ENCODE measurements at places on chromosomes 3 and 15.
A peak's percentile ranks its signal among the peaks of the same experiment; 100 is the strongest.

DNA sequence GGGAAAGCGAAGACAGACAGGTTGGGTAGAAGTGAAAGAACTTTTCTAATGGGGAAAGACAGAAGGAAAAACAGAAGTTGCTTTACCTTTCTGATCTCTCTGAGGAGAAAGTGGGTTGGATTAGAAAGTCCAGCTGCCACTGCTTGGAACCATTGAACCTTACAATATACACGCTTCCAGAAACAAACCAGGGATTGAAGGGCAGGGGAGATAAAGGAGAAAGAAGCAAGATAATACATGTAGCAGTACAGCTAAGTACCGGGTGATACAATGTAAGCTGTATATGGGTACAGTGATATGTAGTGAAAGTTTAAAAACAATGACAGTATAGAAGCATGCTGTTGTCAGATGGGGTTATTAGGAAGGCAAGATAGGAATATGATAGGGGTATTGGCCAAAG is 684.4 kb downstream of the AGBL1 start:
- ATAC-seq, result no peak

- ATAC-seq, result no peak
These were observed 3.3 kb upstream of the HES1 start for GRCh38 chr3:194132465-194133286.

DNA sequence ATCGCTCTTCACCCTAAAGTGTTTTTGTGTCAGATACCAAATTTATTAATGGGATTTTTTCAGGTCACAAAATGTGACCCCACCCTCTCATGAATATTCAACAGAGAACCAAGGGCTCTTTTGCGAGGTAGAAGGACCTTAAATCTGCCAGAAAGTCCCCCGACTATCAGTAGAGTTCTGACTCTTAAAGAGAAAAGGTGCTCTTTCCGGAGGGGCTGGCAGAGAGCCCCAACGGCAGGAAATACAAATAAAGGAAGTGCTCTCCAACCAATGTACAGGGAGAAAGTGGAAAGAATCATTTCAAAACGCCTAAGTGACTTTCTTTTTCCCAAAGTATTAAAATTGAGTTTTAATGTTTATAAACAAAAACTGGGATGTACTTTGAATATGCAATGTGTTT is 517.2 kb downstream of the FOXP1 start:
- ATAC-seq, result no peak

DNA sequence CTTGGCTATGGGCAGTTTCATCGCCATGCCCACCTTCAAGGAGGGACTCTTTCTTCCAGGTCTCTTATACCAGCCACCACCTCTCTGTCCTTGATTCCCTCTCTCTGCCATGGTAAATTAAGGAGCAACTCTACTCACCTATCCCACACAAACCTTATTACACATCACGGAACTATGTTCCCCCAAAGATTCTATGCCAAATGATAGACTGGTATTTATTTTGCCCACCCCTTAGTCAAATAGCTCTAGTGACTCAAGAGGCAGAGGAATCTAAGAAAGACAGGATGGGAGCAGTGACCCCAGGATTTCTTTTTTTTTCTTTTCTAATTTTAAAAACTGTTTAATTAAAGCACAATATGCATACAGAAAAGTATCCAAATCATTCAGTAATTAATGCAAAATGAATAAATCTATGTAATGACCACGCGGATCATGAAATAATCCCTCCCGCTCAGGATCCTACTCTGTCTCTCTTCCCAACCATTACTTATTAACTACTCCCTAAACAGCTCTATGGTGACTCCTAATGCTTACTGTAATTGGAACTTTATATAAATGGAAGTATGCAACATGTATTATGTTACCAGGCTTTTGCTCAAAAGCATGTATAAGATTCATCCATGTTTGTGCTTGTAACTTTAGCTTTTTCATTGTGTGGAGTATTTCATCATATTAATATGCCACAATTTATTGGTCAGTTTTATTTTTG is 410.8 kb upstream of the RASGRP1 start:
- ATAC-seq, result no peak

DNA sequence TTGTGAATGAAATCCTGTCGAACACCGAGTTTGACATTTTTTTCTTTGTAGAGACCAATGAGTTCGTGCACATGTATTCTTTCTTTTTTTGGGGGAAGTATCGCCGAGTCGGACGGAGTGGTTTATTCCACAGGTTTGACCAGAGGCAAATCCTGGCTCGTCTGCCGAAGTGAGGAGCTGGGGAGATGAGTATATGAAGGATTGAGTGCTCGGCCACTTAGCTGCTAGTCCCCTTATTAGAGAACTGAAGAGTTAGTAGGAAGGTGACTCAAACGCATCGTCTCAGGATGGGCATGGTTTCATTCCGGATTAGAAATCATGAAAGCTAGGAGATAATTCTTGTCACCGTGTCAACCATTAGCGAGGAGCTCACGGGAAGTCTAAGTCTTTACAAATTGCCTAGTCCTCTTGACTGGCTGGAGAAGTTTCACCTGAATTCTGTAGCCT is 154.7 kb upstream of the GOLIM4 start:
- ATAC-seq, result no peak

GRCh38 chr3:38579551-38580449 is 69.7 kb downstream of the SCN5A start:
- ATAC-seq, result no peak

DNA sequence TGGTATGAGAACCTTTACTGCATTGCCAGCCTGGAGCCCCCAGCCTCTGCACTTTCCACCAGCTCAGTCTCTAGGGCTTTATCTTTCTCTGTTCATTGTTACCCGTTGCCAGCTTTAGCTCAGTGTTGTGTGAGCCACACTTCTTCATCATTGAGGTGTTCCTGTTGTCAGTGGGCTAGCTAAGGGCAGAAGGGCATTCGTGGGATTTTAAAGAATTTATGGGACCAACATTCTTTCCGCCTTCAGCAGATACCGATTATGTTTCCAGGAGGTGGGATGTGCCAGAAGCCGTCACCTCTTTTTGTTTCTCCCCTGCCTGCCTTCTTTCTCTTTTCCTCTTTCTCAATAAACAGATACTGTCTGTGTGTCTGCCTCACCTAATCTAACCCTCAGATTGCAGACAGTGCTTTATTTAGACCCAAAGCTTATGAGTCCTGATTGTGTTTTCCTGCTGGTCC is 64.5 kb downstream of the PGPEP1L start:
- peak; percentile 39 for ATAC-seq

DNA sequence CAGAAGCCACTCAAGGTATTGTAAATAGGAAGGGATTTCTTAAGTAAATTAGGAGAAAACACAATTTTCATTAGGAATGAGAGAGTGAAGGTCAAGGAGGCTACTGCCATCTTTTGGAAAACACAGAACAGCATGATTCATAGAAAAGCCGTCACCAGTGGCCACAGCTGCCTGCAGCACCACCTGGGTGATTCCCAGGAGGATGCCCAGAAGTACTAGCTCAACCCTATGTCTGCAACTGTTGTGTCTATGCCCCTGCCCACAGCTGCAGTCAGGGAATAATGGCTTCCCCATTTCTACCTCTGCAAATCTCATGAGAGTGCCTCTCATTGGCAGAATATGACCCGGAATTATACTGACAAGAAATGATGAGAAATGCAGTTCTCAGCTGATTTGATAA is 300.0 kb downstream of the IGSF11 start:
- no peak for ATAC-seq

GRCh38 chr3:83122774-83123350 is 1361.4 kb upstream of the GBE1 start:
- no peak for ATAC-seq

- no peak for ATAC-seq
These were observed 9.5 kb downstream of the SYNPR start for GRCh38 chr3:63287610-63288009.

GRCh38 chr3:159488602-159489001 is 500.0 kb upstream of the IL12A start:
- no peak for ATAC-seq

DNA sequence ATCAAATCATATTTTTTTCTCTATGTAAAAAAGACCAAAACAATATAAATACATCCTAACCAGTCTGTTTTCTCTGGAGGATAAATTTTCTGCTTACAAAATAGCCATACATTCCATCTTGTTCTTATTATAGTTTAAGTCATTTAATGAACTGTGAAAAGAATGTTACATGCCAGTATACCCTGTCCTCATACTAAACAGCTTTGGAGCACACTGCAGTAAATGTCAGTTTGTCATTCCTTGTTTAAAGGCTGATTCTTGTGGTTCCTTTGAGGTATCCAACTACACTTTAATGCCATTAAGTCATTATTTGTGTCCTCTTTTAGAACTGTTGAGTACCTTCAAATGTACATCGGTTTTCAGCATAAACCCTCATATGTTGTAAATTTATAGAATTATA is 52.7 kb upstream of the DCBLD2 start:
- ATAC-seq, result peak; percentile 46

DNA sequence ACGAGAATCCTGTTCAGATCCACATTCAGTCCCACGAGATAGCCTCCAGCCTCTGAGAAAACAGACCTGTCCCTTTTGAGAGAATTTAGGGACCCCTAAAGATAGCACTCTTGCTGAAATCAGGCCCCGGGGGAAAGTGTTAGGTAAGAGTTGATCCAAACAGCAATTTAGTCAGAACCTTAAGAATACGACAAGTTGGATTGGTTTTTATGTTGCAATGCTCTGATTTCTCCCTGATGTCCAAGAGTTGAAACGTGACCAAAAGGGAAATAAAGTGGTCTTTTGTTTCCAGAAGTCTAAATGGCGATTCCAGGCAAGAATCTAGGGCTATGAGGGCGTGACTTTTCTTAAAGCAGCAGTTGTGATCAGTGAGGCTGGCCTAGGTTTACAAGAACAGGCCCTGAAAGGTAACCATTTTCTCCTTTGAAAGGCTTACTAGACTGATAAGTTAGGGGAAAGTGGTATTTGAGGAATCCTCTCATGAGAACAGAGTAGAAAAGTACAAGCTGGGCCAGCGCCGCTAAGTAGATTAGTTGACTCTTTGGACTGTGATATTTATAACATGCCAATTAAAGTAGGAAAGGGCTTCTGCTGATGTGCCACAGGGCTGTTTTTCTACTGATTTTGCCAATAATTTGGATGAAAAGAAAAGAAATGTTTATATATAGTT is 4.9 kb downstream of the MAN2A2 start:
- no peak for ATAC-seq

DNA sequence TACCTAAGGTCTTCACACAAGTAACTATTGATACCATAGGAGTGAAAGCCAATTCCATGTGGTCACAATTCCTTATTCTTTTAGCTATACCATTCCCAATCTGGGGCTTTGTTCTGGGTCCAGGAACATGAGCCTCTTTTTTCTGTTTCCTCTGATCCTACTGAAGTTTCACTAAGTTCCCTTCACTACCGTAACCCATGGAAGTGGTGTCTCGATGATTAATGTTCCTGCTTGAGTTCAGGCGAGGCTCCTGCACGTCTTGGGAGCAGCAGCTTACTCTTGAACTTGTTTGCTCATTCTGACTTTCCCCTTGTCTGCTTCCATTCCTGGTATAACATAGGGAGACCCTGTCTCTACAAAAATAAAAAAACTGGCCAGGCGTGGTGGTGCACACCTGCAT is 23.6 kb downstream of the ZNF592 start:
- no peak for ATAC-seq

DNA sequence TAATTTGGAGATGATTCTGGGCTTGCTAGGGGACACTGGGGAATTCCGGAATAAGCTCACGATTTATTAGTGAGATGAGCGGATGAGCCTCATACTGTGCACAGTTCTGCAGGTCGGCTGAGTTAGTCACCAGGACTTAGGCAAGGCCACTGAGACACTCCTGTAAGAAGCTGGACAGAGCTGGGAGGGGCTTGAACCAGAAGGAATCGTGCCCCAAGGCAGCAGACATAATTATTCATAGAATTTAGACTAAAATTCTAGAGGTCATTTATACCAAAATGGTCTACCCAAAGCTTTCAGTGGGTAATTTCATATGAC is 121.4 kb downstream of the VGLL4 start:
- no peak for ATAC-seq

- peak; percentile 59 for ATAC-seq
These were observed 577.7 kb downstream of the MECOM start for GRCh38 chr3:169085827-169086226.

DNA sequence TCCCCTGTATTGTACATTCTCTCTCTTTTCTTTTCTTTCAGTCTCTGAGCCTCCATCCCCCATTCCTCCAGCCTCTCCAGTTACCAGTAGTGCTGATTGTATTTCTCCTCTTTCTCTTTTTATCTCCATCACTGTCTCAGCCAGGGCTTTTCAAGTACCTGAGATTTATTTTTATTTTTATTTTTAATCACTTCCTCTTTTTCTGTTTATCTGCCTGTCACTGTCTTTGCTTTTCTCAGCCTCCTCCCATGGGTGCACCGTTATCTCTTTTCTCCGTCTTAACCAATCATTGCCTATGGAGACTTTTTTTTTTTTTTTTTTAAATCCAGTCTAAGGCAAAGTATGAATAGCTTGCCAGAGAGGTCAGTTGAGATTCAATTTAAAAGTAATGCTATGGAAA is 359.3 kb downstream of the GAP43 start:
- ATAC-seq, result no peak

DNA sequence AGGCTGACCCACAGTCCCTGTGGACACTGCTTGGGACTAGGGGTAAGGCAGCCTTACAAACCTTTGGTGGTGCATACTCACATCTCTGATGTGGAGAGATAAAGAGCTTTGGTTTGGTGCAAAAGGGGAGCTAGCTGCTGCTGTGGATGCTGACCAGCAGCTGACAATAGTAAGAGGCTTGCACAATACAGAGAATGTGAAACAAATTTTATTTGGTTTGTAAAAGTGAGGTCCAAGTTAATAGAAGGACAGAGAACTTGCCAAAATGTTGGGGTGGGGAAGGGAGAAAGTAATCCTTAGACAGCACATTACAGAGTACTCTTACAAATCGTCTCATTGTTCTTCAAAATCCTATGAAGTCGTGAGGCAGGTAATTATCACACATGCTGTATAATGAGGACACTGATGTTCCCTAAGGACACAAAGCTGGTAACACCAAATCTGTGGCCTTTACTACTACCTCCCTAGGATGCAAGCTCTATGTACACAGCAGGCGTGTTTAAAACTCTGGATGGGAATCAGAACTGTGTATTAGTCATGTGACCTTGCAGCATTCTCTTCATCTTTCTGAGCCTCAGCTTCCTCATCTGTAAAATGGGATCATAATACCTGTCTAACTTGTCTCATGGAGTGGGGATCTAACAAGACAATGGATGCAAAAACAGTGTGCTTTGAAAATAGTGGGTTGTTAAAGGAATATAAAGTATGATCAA is 21.6 kb downstream of the ARHGAP31 start:
- ATAC-seq, result no peak

GRCh38 chr3:143970773-143971358 is 757 bp upstream of the DIPK2A start:
- ATAC-seq, result peak; percentile 16

DNA sequence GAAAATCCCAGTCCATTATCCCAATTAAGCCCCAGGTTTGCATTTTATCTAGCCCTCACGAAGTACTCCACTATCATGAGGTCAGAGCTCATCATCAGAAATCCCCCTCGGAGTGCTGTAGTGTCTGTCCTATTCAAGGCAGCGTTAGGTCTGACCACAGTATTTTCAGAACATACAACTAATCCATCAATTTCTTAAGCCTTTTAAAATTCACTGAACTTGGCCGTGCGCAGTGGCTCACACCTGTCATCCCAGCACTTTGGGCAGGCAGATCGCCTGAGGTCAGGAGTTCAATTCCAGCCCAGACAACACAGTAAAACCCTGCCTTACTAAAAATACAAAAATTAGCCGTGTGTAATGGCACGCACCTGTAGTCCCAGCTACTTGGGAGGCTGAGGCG is 11.9 kb downstream of the VGLL4 start:
- ATAC-seq, result no peak

- no peak for ATAC-seq
These were observed 82.7 kb downstream of the SLC25A26 start for GRCh38 chr3:66303491-66303901.

GRCh38 chr3:146598535-146598934 is 6.6 kb downstream of the PLSCR5 start:
- ATAC-seq, result no peak

- no peak for ATAC-seq
These were observed 135.1 kb downstream of the LRRC28 start for GRCh38 chr15:99386391-99386790.
